ENCODE measurements at places on chromosomes 7 and 10.

- no peak overlapping the region for H3K4me3 ChIP-seq
- no peaks in the 10 kb centered on the region for H3K27me3 ChIP-seq
- peaks cover 29% of the 10 kb centered on the region for H3K4me1 ChIP-seq
- H3K36me3 ChIP-seq, result no peaks in the 10 kb centered on the region
Measured at GRCh38 chr10:17561111-17561510, 56.1 kb downstream of the HACD1 start.

DNA sequence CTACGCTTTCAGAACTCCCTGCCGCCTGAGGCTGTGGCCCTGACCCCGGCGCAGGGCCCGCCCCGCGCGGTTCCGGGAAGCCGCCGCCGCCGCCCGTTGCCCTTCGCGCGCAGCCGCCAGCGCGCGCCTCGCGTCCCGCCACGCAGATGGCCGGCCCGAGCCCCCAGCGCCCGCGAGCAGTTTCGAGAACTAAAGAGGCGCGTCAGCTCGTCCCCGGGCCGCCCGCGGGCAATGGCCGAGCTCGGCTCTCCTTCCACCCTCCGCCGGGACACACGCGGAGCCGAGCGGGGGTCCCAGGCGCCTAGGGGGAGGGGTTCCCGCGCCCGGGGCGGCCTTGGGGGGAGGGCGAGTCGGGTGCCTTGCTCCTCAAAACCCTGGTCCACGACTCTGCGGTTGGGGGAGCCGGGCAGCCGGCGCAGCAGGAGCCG lies 1.8 kb downstream of the HNRNPF start:
- 0 out of 2 replicates have a peak, but pooled peaks cover 8% of the 10 kb centered on the region for H3K36me3 ChIP-seq
- H3K4me3 ChIP-seq, result peak overlapping the region; percentile 86
- H3K27me3 ChIP-seq, result no peaks in the 10 kb centered on the region
- H3K4me1 ChIP-seq, result peaks cover 39% of the 10 kb centered on the region
- peak overlapping the region; percentile 96 for H3K27ac ChIP-seq
- DNase-seq, result peak; percentile 39

- no peaks in the 10 kb centered on the region for H3K27me3 ChIP-seq
- no peak overlapping the region for H3K27ac ChIP-seq
- no peaks in the 10 kb centered on the region for H3K36me3 ChIP-seq
- no peak overlapping the region for H3K4me3 ChIP-seq
- peaks cover 18% of the 10 kb centered on the region for H3K4me1 ChIP-seq
Measured at GRCh38 chr10:78912361-78913218, 156.2 kb upstream of the ZMIZ1 start.

- DNase-seq, result no peak
- no peak overlapping the region for H3K4me3 ChIP-seq
- H3K4me1 ChIP-seq, result peaks cover 9% of the 10 kb centered on the region
- no peaks in the 10 kb centered on the region for H3K36me3 ChIP-seq
Measured at GRCh38 chr10:61779950-61780659, 117.4 kb downstream of the CABCOCO1 start.

GRCh38 chr7:23377134-23377533 lies 78.0 kb downstream of the MALSU1 start:
- no peak overlapping the region for H3K27ac ChIP-seq
- H3K27me3 ChIP-seq, result no peaks in the 10 kb centered on the region
- H3K4me3 ChIP-seq, result no peak overlapping the region
- peaks cover 12% of the 10 kb centered on the region for H3K4me1 ChIP-seq
- no peak for DNase-seq

DNA sequence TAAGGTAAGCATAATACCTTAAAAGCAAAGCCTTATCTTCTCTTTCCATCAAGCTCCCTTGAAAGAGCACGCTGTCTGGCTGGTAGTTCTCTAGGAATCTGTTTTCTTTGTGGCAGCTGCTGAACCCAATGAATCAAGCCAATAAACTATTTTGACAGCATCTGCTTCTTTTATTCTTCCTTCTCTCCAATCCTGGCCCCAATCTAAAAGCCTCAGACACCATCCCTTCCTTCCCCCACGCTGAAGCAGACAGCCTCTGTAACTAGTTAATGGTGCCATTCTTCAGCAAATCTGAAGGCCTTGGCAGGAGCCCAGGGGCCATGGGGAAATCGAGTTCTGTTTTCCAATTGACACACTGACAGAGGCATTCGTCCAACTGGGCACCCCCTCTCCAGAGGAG lies 186.6 kb upstream of the LYZL1 start:
- no peaks in the 10 kb centered on the region for H3K36me3 ChIP-seq
- no peaks in the 10 kb centered on the region for H3K4me1 ChIP-seq
- no peak for DNase-seq
- no peak overlapping the region for H3K27ac ChIP-seq
- H3K27me3 ChIP-seq, result no peaks in the 10 kb centered on the region

GRCh38 chr10:114953047-114953446 lies 15.1 kb downstream of the TRUB1 start:
- H3K36me3 ChIP-seq, result no peaks in the 10 kb centered on the region
- no peak overlapping the region for H3K4me3 ChIP-seq
- H3K4me1 ChIP-seq, result no peaks in the 10 kb centered on the region
- no peak overlapping the region for H3K27ac ChIP-seq
- H3K27me3 ChIP-seq, result no peaks in the 10 kb centered on the region
- DNase-seq, result no peak

GRCh38 chr10:44821290-44821689 lies 89.8 kb upstream of the TMEM72 start:
- H3K36me3 ChIP-seq, result no peaks in the 10 kb centered on the region
- H3K4me1 ChIP-seq, result no peaks in the 10 kb centered on the region
- H3K4me3 ChIP-seq, result no peak overlapping the region
- no peak for DNase-seq

- H3K36me3 ChIP-seq, result no peaks in the 10 kb centered on the region
- no peaks in the 10 kb centered on the region for H3K27me3 ChIP-seq
- H3K4me1 ChIP-seq, result no peaks in the 10 kb centered on the region
- DNase-seq, result no peak
- H3K27ac ChIP-seq, result no peak overlapping the region
- H3K4me3 ChIP-seq, result no peak overlapping the region
Measured at GRCh38 chr10:101411598-101411997, 57.6 kb downstream of the BTRC start.

DNA sequence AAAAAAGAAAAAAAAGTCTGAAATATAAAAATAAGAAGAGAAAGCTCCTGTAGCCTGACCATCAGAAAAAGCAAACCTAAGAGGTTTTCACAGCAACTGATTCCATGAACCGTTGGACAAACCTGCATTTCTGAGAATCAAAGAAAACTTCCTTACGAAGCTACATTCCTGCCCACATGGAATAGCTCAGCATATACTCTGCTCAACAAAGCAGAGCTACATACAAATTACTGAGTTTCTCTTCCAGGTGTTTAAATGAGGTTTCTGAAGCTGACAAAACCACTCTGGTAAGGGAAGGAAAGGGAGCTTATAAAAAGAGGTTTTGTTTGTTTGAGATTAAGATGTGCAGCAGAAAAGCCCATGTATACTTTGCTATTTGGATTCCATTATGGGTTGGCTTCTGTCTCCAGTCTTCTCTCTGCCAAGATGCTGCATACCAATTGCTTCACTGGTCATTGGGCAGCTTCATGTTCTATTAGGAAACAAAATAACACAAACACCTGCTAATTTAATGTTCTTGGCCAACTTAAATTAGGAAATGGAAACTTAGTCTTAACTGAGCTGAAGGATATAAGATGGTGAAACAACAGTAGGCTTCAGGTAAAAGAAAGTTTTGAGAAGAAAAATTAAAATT lies 314.1 kb downstream of the LRRTM3 start:
- H3K4me1 ChIP-seq, result peaks cover 22% of the 10 kb centered on the region
- no peak overlapping the region for H3K4me3 ChIP-seq
- no peak for DNase-seq
- H3K27me3 ChIP-seq, result no peaks in the 10 kb centered on the region
- H3K27ac ChIP-seq, result no peak overlapping the region
- H3K36me3 ChIP-seq, result no peaks in the 10 kb centered on the region

- DNase-seq, result no peak
- H3K36me3 ChIP-seq, result no peaks in the 10 kb centered on the region
- H3K4me1 ChIP-seq, result no peaks in the 10 kb centered on the region
Measured at GRCh38 chr10:62084451-62084850, 183.0 kb downstream of the ARID5B start.

DNA sequence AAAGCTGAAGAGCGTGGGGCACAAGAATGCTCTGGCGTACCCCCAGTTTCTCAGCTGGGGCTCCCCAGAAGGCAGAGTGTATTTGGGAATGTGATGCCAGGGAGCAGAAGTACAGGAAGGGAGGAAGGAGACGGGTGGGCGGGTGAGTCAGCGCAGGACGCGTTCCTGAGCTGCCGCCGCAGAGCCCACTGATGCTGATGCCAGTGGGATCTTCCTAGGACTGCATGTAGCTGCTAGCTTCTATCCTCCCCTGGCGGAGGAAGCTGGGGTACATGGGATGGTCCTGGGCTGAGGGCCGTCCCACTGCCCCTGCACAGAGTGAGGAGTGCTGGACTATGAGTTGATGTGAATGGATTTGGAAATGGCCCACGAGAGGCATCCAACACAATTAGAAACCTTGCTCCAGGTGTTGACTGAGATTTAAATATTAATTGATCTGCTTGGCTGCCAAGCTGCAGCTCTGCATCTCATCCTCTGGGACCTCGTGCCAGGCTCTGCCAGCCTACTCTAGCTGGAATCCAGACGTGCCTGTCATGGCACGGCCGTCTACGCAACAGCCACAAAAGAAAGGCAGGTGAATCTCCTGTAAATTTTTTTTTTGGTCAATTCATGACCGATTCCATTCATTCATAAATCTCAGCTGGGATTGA lies 66.2 kb upstream of the RHEB start:
- H3K27ac ChIP-seq, result no peak overlapping the region
- DNase-seq, result no peak

- H3K27me3 ChIP-seq, result no peaks in the 10 kb centered on the region
- H3K4me1 ChIP-seq, result no peaks in the 10 kb centered on the region
- H3K27ac ChIP-seq, result no peak overlapping the region
Measured at GRCh38 chr7:4255336-4255735, 426.8 kb upstream of the FOXK1 start.

- no peaks in the 10 kb centered on the region for H3K36me3 ChIP-seq
- no peaks in the 10 kb centered on the region for H3K4me1 ChIP-seq
- no peak overlapping the region for H3K27ac ChIP-seq
- H3K4me3 ChIP-seq, result no peak overlapping the region
- no peaks in the 10 kb centered on the region for H3K27me3 ChIP-seq
Measured at GRCh38 chr7:118259115-118259514, 34.6 kb downstream of the ANKRD7 start.

- H3K4me1 ChIP-seq, result no peaks in the 10 kb centered on the region
- no peak overlapping the region for H3K4me3 ChIP-seq
- no peaks in the 10 kb centered on the region for H3K27me3 ChIP-seq
- no peak overlapping the region for H3K27ac ChIP-seq
Measured at GRCh38 chr10:88840881-88841280, 10.8 kb downstream of the ANKRD22 start.

DNA sequence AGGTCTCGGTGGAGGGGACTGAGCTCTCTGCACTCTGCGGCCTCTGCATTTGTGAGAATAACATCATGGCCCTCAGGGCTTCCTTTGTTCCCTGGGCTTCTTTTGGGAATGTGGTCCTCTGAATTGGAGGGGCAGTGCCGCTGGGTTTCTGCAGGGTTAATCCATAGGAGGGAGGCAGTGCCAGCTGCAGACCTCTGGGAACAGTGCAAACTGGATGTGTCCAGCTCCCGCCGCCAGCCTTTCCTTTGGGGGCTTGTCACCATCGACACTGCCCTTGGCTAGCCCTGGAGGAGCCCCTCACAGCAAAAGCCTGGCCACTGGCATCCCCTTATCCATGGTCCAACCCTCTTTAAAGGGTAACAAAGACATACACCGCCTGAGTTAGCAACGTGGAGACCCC lies 174.0 kb downstream of the WDR37 start:
- no peaks in the 10 kb centered on the region for H3K27me3 ChIP-seq
- no peaks in the 10 kb centered on the region for H3K36me3 ChIP-seq
- no peak for DNase-seq
- no peak overlapping the region for H3K4me3 ChIP-seq
- no peaks in the 10 kb centered on the region for H3K4me1 ChIP-seq

DNA sequence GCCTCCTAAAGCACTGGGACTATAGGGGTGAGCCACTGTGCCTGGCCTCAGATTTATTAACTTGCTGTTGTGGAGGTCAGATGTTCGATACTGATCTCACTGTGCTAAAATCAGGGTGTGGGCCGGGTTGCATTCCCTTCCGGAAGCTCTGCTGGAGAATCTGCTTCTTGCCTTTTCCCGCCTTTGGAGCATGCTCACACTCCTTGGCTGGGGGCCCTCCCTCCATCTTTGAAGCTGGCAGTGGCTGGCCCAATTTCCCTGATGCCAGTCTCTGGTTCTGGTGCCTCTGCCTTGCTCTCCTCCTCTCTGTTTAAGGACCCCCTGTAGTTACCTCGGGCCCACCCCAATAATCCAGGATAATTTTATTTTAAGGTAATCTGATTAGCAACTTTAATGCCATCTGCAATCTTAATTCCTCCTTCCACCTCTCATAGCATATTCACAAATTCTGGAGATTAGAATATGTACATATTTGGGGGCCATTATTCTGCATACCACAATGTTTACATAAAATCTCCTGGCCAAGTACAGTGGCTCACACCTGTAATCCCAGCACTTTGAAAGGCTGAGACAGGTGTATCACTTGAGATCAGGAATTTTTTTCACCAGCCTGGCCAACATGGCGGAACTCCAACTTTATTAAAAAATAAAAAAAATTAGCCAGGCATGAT lies 7.9 kb upstream of the PITRM1 start:
- H3K27me3 ChIP-seq, result no peaks in the 10 kb centered on the region
- no peaks in the 10 kb centered on the region for H3K36me3 ChIP-seq
- no peaks in the 10 kb centered on the region for H3K4me1 ChIP-seq
- DNase-seq, result peak; percentile 23
- H3K4me3 ChIP-seq, result no peak overlapping the region

DNA sequence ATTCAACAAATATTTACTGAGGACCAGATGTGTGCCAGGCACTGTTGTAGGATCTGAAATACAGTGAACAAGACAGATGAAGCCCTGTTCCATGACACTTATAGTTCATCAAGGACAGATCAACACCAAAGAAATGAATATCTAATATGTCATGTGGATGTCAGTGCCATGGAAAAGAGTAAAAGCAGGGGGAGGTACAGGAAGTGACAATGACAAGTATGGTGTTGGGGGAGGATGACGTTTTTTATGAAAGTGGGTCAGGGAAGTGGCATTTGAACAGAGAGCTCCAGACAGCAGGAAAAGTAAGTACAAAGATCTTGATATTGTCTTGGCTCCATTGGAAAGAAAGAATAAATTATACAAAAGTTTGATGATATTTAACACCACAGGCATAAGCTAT lies 7.0 kb upstream of the SFMBT2 start:
- no peak overlapping the region for H3K4me3 ChIP-seq
- H3K27me3 ChIP-seq, result peaks cover 27% of the 10 kb centered on the region
- no peaks in the 10 kb centered on the region for H3K36me3 ChIP-seq
- DNase-seq, result no peak
- H3K27ac ChIP-seq, result no peak overlapping the region

- DNase-seq, result no peak
- no peaks in the 10 kb centered on the region for H3K36me3 ChIP-seq
- H3K27ac ChIP-seq, result no peak overlapping the region
- no peaks in the 10 kb centered on the region for H3K27me3 ChIP-seq
- H3K4me3 ChIP-seq, result no peak overlapping the region
Measured at GRCh38 chr10:123771877-123772644, 105.9 kb downstream of the GPR26 start.

Measured in GM23338 (cell line).